Esophagus squamous epithelium (tissue), 5 donors: ENCODE measurements at places on chromosomes 16 and 17. TPM values are rescaled to one million over a fixed set of nuclear protein-coding genes. Genes with fewer than 3 reads are reported as not detected.
A peak's percentile ranks its signal among the peaks of the same experiment; 100 is the strongest.

Gene MT1A
- total RNA-seq = 5.3 TPM

Gene HOXB3
- total RNA-seq = 5.7 TPM

Gene KRT16
- total RNA-seq = 798 TPM

Gene GUCY2D
- total RNA-seq = not detected

Gene TPSD1
- total RNA-seq = not detected

Gene SLFN11
- 11.3 TPM for total RNA-seq

Gene CCL4L2
- not detected for total RNA-seq

Gene DOC2A
- total RNA-seq = 0.50 TPM

Gene TBC1D24
- total RNA-seq = 4.6 TPM

DNA sequence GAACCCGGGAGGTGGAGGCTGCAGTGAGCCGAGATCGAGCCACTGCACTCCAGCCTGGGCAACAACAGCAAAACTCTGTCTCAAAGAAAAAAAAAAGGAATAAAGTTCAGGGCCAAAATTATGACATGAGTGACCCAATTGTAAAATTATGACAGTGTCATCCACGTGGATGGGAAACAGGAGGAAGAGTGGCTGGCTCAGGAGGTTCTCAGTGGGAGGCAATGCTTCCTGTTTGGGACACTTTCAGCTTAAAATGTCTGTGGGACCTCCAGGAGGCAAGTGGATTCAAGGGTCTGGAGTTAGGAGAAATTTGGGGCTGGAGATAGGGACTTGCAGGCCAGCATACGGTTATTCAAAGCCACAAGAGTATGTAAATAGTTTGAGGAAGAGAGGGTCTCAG, 8.0 kb upstream of the STX4 start:
- no peak for DNase-seq
- no peak overlapping the region for H3K27ac ChIP-seq
- no peaks in the 10 kb centered on the region for H3K36me3 ChIP-seq
- no peaks in the 10 kb centered on the region for H3K27me3 ChIP-seq
- no peaks in the 10 kb centered on the region for H3K4me1 ChIP-seq

DNA sequence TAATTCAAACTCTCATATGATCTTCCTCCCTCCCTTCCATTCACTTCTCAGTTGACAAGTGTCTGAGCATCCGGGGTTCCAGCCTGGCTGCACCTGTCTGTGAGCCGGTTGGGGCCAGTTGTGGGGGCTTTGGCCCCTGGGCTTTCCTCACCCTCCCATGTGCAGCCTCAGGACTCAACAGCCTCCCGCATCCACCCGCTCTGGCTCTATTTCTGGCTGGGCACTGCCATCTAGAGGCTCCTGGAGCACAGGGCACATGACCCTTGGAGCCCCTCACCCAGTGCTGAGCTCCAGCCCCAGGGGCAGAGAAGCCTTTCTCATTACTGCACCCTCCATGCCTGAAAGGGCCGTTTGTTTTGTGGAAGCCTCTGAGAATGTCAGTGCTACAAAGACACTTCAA, 43.3 kb downstream of the HAPSTR1 start:
- DNase-seq = no peak
- no peaks in the 10 kb centered on the region for H3K4me1 ChIP-seq
- no peaks in the 10 kb centered on the region for H3K36me3 ChIP-seq
- H3K27ac ChIP-seq = no peak overlapping the region
- no peak overlapping the region for H3K4me3 ChIP-seq

GRCh38 chr16:47694543-47694942, 233.4 kb downstream of the PHKB start:
- no peaks in the 10 kb centered on the region for H3K36me3 ChIP-seq
- H3K27ac ChIP-seq = no peak overlapping the region
- DNase-seq = no peak
- no peaks in the 10 kb centered on the region for H3K27me3 ChIP-seq
- H3K4me3 ChIP-seq = no peak overlapping the region
- no peaks in the 10 kb centered on the region for H3K4me1 ChIP-seq

DNA sequence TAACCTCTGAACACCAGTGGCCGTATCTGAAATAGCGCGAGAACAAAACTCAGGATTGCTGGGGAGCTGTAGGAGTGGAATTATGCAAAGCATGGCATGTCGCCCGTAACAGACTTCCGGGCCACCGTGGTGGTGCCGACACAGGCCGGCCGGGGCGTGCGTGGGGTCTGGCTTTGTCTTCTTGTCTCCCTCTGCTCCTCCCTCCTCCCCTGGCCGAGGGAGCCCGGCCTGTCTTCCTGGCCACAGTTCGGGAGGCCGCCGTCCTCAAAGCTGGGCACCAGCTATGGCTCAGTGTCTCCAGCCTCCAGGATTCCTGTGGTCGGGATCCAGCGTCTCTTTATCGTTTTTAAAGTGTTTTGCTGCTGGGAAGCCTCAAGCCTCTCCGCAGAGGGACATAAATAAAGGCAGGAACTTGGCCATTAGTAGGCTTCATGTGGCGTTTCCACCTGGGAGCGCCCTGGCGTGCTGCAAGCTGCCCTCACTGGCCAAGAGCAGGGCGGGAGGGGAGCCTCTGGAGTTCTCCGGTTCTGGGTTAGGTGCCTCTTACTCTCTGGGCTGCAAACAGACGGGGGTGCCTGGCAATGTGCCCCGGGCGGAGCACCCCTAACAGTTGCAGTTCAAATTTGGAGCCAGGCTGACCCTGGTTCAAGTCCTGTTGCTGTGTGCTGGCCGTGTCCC, 22.0 kb upstream of the NPTX1 start:
- H3K4me1 ChIP-seq = no peaks in the 10 kb centered on the region
- H3K4me3 ChIP-seq = no peak overlapping the region

- no peaks in the 10 kb centered on the region for H3K27me3 ChIP-seq
- no peaks in the 10 kb centered on the region for H3K36me3 ChIP-seq
- peak overlapping the region; percentile 91 for H3K27ac ChIP-seq
- H3K4me1 ChIP-seq = peaks cover 32% of the 10 kb centered on the region
- no peak for DNase-seq
Measured at GRCh38 chr17:82227629-82228277, 1.1 kb upstream of the SLC16A3 start.

- H3K4me3 ChIP-seq = no peak overlapping the region
- H3K4me1 ChIP-seq = no peaks in the 10 kb centered on the region
- no peak for DNase-seq
- H3K27ac ChIP-seq = no peak overlapping the region
- no peaks in the 10 kb centered on the region for H3K36me3 ChIP-seq
Measured at GRCh38 chr17:46865100-46865499, 13.7 kb downstream of the WNT9B start.

DNA sequence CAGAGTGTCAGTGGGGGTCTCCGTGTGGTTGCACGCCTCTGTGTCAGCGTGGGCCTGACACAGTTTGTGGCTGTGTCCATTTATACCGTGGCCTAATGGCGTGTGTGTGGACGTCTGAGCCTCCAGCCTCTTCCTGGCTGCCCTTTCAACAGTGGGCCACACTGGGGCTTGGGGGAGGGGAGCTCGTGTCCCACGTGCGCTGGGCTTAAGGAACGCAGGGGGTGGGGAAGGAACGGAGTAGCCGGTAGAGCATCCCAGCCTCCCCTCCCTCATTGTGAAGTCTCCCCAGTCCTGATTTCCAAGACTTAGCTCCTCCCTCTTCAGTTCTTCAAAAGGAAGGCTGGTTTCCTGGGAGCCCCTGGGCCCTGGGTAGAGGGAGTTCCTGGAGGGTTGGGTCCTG, 9.5 kb upstream of the HES7 start:
- no peak overlapping the region for H3K27ac ChIP-seq
- H3K4me1 ChIP-seq = peaks cover 7% of the 10 kb centered on the region
- peaks cover 23% of the 10 kb centered on the region for H3K27me3 ChIP-seq
- no peak overlapping the region for H3K4me3 ChIP-seq
- DNase-seq = no peak

DNA sequence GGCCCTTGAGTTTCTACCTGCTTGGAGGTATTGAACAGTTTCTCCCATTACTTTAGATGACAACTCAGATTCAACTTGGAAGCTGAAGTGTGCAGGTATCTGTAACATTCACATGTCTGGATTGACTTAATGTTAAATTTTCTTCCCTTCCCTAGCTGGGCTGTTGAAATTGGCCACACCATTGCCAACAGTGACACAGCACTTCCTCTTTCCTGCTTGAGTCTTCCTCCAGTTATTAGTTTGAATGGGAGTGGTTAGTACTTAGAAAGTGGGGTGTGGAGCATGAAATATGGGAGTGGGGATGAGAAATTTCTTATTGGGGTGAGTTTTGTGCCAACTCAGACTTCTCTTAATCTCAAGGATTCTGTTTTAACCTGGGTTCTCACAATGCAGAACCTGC, 454.9 kb downstream of the KCNJ2 start:
- no peak overlapping the region for H3K27ac ChIP-seq
- no peaks in the 10 kb centered on the region for H3K27me3 ChIP-seq
- H3K4me3 ChIP-seq = no peak overlapping the region
- no peaks in the 10 kb centered on the region for H3K36me3 ChIP-seq

DNA sequence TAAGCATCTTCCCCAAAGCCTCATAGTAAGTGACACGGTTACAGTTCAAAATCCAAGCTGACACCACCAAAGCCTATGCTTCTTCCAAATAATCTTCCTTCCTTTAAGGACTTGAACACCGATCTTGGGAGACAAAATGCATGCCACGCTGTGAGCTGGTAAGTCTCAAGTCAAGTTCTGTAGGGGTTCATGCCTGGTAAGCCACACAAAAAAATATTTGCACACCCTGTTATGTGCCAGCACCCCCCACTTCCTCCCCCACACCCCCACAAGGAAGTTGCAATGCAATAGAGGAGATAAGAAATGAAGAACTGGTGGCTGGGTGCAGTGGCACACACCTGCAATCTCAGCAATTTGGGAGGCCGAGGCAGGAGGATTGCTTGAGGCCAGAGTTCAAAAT, 5.6 kb downstream of the NOG start:
- peaks cover 41% of the 10 kb centered on the region for H3K4me1 ChIP-seq
- no peak for DNase-seq
- no peak overlapping the region for H3K4me3 ChIP-seq
- peaks cover 91% of the 10 kb centered on the region for H3K27me3 ChIP-seq
- H3K36me3 ChIP-seq = no peaks in the 10 kb centered on the region

DNA sequence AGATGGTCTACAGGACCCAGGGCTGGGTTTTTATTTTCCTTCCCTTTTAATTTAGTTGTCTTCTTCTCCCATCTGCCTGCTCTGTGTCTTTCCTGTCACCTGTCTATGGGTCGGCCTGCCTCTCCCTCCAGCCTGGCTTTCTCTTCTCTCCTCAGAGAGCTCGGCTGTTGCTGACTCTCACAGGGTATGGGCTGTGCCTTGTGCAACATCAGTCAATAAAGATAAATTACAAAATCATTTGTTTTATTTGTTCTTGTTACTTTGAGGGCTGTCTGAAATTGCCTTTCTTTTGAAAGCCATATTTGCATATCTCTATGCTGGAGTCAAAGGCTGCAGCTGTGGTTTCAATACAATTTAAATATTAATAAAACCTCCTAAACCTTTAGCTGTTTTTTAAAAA, 15.6 kb downstream of the RND2 start:
- no peak overlapping the region for H3K27ac ChIP-seq
- no peaks in the 10 kb centered on the region for H3K27me3 ChIP-seq
- H3K4me3 ChIP-seq = no peak overlapping the region
- no peaks in the 10 kb centered on the region for H3K4me1 ChIP-seq
- DNase-seq = no peak

DNA sequence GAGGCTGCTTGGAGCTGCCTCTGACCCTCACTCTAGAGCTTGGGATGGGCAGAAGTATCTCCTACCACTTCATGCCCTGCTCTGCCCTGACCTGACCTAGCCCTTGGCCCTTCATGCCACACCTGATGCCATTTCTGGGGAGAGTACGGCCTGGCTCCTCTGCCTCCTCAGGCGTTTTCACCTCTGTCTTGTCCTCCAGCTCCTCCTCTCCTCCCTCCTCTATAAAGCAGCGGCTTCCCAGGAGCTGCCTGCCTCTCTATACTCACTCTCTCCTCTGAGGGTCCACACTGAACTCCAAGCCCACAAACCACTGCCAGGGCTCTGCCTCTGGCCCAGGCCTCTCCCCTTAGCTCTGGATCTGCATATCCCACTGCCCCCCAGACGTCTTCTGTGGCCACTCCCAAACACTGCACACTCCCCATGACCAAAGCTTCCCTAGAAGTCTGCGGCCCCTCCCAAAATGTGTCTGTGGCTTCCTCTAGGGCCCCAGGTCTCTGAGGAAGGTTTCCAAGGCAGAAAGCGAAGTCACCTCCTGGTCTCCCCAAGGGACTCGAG, 52.6 kb downstream of the PITPNM3 start:
- H3K27ac ChIP-seq = no peak overlapping the region
- peaks cover 22% of the 10 kb centered on the region for H3K4me1 ChIP-seq
- H3K36me3 ChIP-seq = no peaks in the 10 kb centered on the region
- no peak for DNase-seq
